MCF 10A (cell line): ENCODE measurements at places on chromosomes 6 and 20. TPM values are rescaled to one million over a fixed set of nuclear protein-coding genes. Genes with fewer than 3 reads are reported as not detected.

DNA sequence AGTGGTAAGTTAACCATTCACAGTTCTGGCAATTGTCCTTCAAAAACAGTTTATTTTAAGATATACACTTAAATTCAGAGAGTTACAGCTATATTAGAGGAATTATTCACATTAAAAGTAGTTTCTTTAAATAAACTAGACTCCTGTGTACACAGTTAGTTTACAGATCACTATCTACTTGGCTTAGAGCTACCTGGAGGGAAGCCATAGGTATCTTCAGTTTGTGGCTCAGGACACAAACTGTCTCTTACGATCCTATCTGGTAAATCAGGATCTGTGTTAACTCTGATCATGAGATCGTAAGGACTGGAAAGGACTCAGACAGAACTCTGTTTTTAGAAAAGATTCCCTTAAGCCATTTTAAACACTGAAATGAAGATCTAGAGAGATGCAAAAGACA, 160.9 kb downstream of the REV3L start:
- no peaks in the 10 kb centered on the region for H3K27me3 ChIP-seq
- H3K4me3 ChIP-seq, result no peak overlapping the region

GRCh38 chr6:121666814-121667213, 231.4 kb downstream of the GJA1 start:
- DNase-seq, result peak; percentile 73
- no peak overlapping the region for H3K4me3 ChIP-seq
- H3K36me3 ChIP-seq, result no peaks in the 10 kb centered on the region
- H3K4me1 ChIP-seq, result peaks cover 11% of the 10 kb centered on the region
- no peaks in the 10 kb centered on the region for H3K27me3 ChIP-seq
- peak overlapping the region; percentile 10 for H3K27ac ChIP-seq

- H3K27ac ChIP-seq, result no peak overlapping the region
- DNase-seq, result no peak
- H3K4me3 ChIP-seq, result no peak overlapping the region
- peaks cover 2% of the 10 kb centered on the region for H3K4me1 ChIP-seq
Measured at GRCh38 chr6:169183233-169183632, 70.4 kb downstream of the THBS2 start.

GRCh38 chr20:32109392-32110172, at the start of gene TM9SF4:
Gene TM9SF4 (plus strand): TSS chr20:32109714. CDS start chr20:32109741, 27 bp downstream.
- H3K36me3 ChIP-seq, result peaks cover 21% of the 10 kb centered on the region
- peak within 1 kb of the TSS; percentile 99 for H3K27ac ChIP-seq
- H3K27me3 ChIP-seq, result peaks cover 4% of the 10 kb centered on the region
- peak within 1 kb of the TSS; percentile 76 for H3K4me3 ChIP-seq
- peaks cover 28% of the 10 kb centered on the region for H3K4me1 ChIP-seq

DNA sequence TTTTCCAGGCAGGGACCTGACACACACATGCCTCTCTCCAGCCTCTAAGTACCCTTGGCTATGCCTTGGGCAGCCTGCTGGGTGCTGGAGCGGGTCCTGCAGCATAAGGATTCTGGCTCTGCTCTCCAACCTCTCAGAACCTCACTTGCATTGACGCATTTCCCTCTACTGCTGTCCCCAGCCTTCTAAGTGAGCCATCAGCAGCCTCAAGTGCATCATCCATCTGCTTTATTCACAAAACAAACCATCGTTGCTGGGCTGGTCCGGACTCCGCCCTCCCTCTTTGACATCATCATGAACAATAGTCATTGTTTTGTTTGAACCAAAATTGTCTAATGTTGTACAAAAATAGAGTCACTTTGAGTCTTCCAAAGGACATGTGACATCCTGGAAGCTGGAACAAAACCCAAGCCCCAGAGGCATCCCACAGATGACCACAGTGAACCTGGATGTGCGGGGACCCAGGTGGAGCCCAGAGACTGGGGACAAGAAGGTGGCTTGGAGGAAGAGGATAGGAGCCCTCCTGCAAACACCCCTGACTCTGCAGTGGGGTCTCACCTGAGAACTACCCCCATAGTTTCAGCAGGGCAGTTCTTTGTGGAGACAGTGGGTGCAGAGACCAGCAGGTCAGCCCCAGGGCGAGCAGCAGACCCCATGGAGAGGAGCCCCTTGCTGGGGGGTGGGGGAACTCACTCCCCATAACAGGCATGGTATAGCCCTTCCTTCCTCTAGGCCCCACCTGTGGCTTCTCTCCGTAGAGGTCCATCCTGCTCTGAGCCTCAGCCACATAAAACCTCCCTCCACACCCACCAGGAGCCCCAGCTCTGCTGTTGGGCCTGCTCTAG, 230.1 kb downstream of the SYNDIG1 start:
- H3K27ac ChIP-seq, result no peak overlapping the region
- no peaks in the 10 kb centered on the region for H3K4me1 ChIP-seq
- DNase-seq, result no peak

DNA sequence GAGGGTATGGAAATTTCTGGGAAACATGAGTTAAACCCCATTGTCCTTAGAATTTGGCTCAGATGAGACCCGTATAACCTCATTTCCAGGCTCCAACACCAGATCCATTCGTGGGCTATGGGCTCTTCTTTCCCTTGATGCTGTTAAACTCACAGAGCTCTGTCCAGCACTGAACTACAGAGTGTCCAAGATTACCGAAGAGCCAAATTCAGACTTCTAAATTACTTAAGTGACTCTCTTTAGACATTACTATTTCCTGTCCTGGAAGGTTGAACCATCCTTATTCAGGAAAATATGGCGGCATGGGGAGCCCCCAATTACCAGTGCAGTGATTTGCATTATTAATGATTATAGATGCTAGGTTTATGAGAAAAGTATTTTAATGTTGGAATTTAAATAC, 124.9 kb upstream of the EDN1 start:
- no peaks in the 10 kb centered on the region for H3K27me3 ChIP-seq
- H3K4me1 ChIP-seq, result no peaks in the 10 kb centered on the region
- peaks cover 29% of the 10 kb centered on the region for H3K36me3 ChIP-seq
- H3K4me3 ChIP-seq, result no peak overlapping the region
- no peak for DNase-seq

- no peak overlapping the region for H3K27ac ChIP-seq
- H3K27me3 ChIP-seq, result no peaks in the 10 kb centered on the region
- peaks cover 25% of the 10 kb centered on the region for H3K4me1 ChIP-seq
Measured at GRCh38 chr6:167860550-167861226, 34.0 kb downstream of the AFDN start.

GRCh38 chr6:53513056-53513455, 31.8 kb downstream of the GCLC start:
- peaks cover 90% of the 10 kb centered on the region for H3K36me3 ChIP-seq
- H3K27ac ChIP-seq, result no peak overlapping the region
- H3K4me3 ChIP-seq, result no peak overlapping the region
- no peak for DNase-seq

DNA sequence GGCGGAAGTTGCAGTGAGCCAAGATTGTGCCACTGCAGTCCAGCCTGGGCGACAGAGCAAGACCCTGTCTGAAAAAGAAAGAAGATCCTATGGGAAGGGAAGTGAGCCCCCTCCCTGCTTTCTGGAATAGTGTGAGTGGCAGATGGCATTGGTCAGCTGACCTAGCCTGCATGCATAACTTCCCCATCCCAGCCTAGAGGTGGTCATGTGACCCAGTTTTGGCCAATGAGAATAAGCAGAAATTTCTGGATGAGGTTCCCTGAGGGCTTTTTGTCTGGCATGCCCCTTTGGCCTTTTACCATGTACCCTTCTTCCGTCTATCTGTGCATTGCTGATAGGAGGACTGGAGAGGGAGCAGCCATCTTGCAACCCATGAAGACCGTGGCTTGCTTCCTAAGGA, 269.3 kb downstream of the NRN1 start:
- no peak overlapping the region for H3K4me3 ChIP-seq
- no peaks in the 10 kb centered on the region for H3K27me3 ChIP-seq
- H3K27ac ChIP-seq, result no peak overlapping the region
- DNase-seq, result no peak
- H3K4me1 ChIP-seq, result no peaks in the 10 kb centered on the region
- H3K36me3 ChIP-seq, result no peaks in the 10 kb centered on the region

The VSX1 gene
- not detected in 2 replicates for total RNA-seq

GRCh38 chr20:58421497-58421850, 32.4 kb downstream of the VAPB start:
- H3K27me3 ChIP-seq, result no peaks in the 10 kb centered on the region
- DNase-seq, result no peak
- H3K4me1 ChIP-seq, result peaks cover 14% of the 10 kb centered on the region
- no peak overlapping the region for H3K4me3 ChIP-seq
- peaks cover 50% of the 10 kb centered on the region for H3K36me3 ChIP-seq

- no peaks in the 10 kb centered on the region for H3K27me3 ChIP-seq
- H3K4me3 ChIP-seq, result no peak overlapping the region
- no peaks in the 10 kb centered on the region for H3K36me3 ChIP-seq
- no peak overlapping the region for H3K27ac ChIP-seq
- H3K4me1 ChIP-seq, result no peaks in the 10 kb centered on the region
Measured at GRCh38 chr6:49499126-49499525, 597 bp upstream of the GLYATL3 start.

The TNF gene
- total RNA-seq, result not detected in 2 replicates

- DNase-seq, result no peak
- H3K4me1 ChIP-seq, result no peaks in the 10 kb centered on the region
- no peaks in the 10 kb centered on the region for H3K27me3 ChIP-seq
- no peak overlapping the region for H3K4me3 ChIP-seq
- H3K27ac ChIP-seq, result no peak overlapping the region
- H3K36me3 ChIP-seq, result no peaks in the 10 kb centered on the region
Measured at GRCh38 chr6:63882208-63882607, 246.6 kb downstream of the PHF3 start.

- H3K27ac ChIP-seq, result no peak overlapping the region
- no peaks in the 10 kb centered on the region for H3K27me3 ChIP-seq
- no peaks in the 10 kb centered on the region for H3K4me1 ChIP-seq
- no peak for DNase-seq
- no peaks in the 10 kb centered on the region for H3K36me3 ChIP-seq
Measured at GRCh38 chr6:13504611-13505344, 17.4 kb upstream of the GFOD1 start.

- H3K27me3 ChIP-seq, result no peaks in the 10 kb centered on the region
- no peak for DNase-seq
- H3K27ac ChIP-seq, result no peak overlapping the region
- H3K36me3 ChIP-seq, result no peaks in the 10 kb centered on the region
Measured at GRCh38 chr6:157434349-157435033, 53.5 kb downstream of the ZDHHC14 start.

DNA sequence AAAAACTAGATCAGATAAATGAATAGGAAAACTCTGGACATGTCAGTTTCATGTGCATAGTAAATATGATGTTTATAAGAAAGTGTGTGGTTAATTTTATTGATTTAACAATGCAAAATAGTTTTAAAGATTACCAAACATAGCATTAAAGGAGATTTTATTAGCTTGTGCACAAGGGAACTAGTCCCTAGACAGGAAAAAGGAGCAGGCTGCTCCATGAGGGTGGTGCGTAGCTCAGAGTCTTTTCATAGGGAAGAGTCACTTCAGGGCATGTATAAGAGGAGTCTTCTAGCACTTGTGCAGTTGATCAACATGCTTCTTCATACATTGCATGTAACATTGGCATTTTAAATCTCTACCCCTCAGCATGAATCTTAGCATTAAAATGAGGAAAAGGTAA, 835.8 kb downstream of the GRIK2 start:
- no peak overlapping the region for H3K27ac ChIP-seq
- H3K4me3 ChIP-seq, result no peak overlapping the region
- DNase-seq, result no peak
- no peaks in the 10 kb centered on the region for H3K4me1 ChIP-seq
- H3K27me3 ChIP-seq, result no peaks in the 10 kb centered on the region

DNA sequence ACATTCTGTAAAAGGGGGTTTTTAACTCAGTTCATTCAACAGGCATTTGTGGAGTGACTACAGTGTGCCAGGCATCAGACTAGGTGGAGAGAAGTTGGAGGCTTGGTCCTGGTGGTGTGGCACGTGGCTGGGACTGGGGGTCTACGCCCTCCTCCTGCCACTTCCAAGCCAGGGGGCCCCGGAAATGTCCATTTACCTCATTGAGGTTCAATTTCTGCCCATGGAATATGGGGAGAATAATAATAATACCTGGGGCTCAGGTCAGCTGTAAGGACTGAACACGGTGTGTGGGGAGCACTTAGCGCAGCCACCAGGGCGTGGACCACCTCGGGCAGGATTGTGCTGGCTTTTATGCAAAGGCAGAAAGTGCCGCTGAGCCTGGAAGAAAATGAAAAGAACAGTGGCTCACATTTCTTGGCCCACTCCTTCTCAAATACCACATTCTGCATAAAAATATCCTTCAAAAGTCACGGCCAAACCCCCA, 229.4 kb downstream of the ANKRD60 start:
- H3K36me3 ChIP-seq, result no peaks in the 10 kb centered on the region
- peaks cover 9% of the 10 kb centered on the region for H3K4me1 ChIP-seq
- no peak overlapping the region for H3K27ac ChIP-seq
- no peaks in the 10 kb centered on the region for H3K27me3 ChIP-seq
- H3K4me3 ChIP-seq, result no peak overlapping the region

DNA sequence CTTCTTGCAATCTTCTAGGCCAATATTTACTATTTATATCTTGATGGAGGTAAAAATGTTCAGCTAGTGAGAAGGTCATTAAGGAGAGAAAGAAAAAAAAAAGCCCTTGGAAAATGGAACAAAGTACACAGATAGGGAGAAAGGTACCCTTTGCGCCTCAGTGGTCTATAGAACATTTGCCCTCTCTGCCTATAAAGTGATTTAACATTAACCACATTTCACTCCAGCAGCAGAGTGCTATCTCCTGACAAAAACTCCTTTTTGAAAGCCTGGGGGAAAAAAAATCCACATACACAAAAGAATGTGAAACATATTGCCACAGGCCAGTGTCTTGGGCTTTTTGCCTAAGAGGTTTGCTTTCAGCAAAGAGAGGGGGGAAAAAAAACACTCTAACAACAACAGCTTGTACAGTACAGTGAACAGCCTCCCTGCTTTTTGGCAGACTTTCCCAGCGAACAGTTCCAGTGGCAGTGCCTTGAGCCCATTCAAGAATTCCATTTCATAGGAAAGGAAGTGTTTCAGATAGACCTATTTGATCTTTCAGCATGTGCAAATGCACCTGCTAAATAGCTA, 695 bp downstream of the ARHGAP18 start:
- H3K4me1 ChIP-seq, result peaks cover 18% of the 10 kb centered on the region
- no peaks in the 10 kb centered on the region for H3K36me3 ChIP-seq
- peak; percentile 50 for DNase-seq
- peak overlapping the region; percentile 84 for H3K4me3 ChIP-seq
- no peaks in the 10 kb centered on the region for H3K27me3 ChIP-seq

The MYO6 gene
- 26.8 and 28.9 TPM in 2 replicates for total RNA-seq

DNA sequence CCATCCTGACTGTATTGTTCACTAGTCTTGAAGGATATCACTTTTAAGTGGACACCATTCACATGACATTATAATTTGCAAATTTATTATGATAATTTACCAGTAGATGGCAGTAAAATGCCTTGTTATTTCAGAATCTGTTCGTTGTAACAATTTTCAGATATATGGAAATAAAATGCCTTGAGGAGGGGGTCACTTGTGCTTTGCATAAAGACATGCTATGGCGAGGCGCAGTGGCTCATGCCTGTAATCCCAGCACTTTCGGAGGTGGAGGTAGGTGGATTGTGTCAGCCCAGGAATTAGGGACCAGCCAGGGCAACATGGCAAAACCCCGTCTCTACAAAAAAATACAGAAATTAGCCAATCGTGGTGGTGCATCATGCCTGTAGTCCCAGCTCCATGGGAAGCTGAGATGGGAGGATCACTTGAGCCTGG, 9.0 kb upstream of the NCOA6 start:
- peaks cover 56% of the 10 kb centered on the region for H3K27me3 ChIP-seq
- no peaks in the 10 kb centered on the region for H3K4me1 ChIP-seq
- H3K36me3 ChIP-seq, result no peaks in the 10 kb centered on the region
- no peak overlapping the region for H3K27ac ChIP-seq
- H3K4me3 ChIP-seq, result no peak overlapping the region

GRCh38 chr20:9368893-9369292, 145.5 kb upstream of the LAMP5 start:
- no peak overlapping the region for H3K27ac ChIP-seq
- no peaks in the 10 kb centered on the region for H3K4me1 ChIP-seq
- H3K4me3 ChIP-seq, result no peak overlapping the region
- H3K27me3 ChIP-seq, result no peaks in the 10 kb centered on the region
